MM.1S (cell line): ENCODE measurements at places on chromosomes 13 and 19.

GRCh38 chr13:25768838-25769237 is 283.0 kb downstream of the SHISA2 start:
- no peak for DNase-seq

DNA sequence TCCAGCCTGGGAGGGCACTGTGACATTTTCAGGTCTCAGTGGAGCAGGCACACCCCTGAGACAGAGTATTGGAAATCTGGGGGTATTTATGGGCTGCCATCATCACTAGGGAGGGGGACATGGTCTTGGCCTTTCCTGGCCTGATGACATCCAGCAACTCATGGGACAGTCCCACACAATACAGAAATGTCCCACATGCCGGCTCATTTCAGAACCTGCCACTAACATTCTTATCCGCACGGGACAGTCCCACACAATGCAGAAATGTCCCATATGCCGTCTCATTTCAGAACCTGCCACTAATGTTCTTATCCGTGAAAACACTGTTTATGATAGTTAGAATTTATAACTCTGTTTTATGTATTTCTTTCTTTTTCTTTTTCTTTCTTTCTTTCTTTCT is 9.8 kb downstream of the SLC8A2 start:
- no peak for DNase-seq

DNA sequence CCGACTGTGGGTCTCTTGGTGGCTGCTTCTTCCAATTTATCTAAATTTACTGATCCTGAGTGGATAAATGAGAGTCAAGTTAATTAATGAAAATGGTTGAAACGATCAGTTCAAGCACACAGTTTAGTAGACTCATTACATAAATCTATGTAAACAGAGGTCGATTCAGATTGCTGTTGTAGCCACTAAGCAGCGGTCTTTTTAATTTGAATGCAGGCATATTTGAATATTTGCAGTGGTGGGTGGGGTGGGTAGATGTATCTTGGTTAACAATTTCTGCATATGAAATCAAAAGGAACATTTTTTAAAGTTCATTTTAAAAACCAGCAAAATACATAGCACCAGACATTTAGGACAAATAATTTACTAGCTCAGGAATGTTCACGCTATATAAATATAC is 325.9 kb downstream of the KLF12 start:
- no peak for DNase-seq

DNA sequence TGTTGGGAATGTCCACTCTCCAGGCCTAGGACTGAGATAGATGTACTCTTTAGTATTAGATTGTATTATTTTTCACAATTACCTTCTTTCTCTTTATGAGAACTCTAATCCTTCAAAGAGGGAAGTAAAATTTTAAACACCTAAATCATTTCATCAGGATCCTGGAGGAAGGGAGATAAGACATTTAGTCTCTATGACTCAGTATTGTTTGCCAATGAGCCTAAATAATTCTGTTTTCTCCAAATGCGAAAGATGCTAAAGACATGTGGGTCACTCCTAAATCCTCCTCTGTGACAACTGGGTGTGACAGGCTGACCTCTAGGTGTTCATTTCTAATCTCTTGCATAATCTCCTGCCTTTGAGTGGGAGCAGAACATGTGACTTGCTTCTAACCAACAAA is 1736.6 kb upstream of the MIR17HG start:
- no peak for DNase-seq

- DNase-seq = no peak
These were observed 5.8 kb downstream of the CHST8 start for GRCh38 chr19:33627526-33627925.

DNA sequence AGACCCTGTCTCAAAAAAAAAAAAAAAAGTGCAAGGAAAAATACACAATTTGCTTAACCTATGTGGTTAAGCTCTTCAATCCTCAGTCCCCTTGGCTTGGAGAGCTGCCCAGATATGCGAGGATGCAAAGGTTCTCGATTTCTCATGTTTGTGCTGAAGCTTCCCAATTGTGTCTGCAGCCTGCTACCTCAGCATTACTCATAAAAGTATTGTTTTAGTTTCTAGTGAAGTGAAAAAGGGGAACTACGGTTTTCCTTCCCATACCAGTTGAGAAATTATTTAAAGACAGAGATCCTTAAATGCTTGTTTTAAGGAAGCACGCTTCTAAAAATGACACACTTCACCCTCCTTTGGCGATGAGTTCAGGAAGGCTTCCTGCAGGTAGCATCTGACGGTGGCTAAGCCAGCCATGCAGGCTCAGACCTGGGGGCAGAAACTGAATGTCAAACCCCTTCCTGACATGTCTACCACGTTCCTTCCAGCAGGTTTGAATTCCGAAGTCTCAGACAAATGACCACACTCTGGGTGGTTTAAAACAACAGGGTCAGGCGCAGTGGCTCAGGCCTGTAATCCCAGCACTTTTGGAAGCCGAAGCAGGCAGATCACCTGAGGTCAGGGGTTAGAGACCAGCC is 47.9 kb downstream of the RUBCNL start:
- no peak for DNase-seq

DNA sequence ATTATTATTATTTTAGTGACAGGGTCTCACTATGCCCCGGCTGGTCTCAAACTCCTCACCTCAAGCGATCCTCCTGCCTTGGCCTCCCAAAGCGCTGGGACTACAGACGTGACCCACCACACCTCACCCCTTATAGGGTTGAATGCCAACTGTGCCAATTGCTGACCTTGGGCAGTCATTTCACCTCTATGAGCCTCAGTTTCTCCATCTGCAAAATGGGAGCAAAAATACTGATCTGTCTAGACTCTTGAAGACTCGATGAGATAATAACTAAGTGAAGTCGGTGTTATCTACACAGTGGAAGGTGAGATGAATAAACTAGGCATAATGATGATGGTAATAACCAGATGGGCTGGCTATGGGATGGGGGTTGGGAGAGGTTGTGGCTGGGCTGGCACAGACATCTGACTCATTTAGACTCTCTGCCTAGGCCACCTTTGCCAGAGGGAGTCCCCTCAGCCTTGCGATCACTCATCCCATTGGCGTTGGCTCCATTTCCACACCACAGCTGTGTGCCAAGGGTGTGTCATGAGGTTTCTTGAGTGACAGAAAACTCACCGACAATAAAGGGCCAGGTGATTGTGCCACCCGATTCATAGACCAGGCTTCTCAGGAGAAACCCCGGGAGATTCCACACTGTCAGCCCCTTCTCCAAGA is at the start of gene CASP14:
TSS of gene CASP14 (plus strand) at position 596 of the 657 bp plus-strand sequence. CDS start 2,772 bp downstream, outside the sequence.
- DNase-seq = no peak

GRCh38 chr13:71772361-71772760 is 94.6 kb downstream of the DACH1 start:
- DNase-seq = no peak

GRCh38 chr13:23714672-23715071 is 144.5 kb downstream of the TNFRSF19 start:
- DNase-seq = no peak

GRCh38 chr13:98785405-98785804 is 32.9 kb upstream of the SLC15A1 start:
- no peak for DNase-seq
